Naive thymus-derived CD4-positive, alpha-beta T cell (primary cell): ENCODE measurements at places on chromosomes 1 and 21.

DNA sequence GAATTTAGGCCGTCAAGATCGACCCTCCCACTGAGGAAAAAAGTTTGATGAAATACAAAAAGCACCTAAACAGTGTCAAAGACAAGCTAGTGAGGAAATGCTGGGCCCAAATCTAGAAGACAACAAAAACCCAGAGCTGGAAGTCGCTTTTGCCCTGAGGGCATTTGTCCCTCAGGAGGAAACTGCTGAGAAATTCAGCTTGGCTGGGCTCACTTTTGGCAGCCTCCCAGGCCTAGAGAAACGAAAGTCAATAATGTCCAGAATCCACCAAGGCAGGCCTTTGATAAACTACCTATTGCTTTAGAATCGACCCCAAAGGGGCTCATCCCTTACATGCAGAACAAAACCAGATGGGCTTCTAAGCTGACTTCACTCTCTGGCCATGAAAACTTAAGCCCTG lies 38.9 kb downstream of the SYT2 start:
- no peak for DNase-seq

DNA sequence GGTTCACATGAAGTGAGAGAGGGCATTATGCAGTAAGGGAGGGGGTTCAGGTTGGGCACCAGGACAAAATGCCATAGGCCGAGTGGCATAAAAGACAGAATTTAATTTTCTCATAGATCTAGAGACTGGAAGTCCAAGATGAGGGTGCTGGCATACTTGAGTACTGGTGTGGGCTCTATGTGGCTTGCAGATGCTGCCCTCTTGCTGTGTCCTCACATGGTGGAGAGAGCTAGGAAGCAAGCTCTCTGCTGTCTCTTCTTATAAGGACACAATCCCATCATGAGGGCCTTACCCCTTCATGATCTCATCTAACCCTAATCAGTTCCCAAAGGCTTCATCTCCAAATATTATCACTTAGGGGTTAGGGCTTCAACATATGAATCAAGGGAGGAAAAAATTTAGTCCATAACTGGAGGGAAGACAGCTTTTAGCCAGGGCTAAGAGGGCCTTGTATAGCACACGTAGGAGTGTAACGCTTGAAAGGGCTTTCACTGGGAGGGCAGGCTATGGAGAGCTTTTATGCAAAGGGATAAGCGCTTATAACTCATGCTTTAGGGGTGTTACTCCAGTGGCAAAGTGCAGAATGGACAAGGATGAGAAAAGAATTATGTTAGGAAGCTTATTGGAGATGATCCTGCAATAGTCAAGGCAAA lies 64.5 kb downstream of the PLPPR5 start:
- no peak for DNase-seq

GRCh38 chr1:170460001-170460400 lies 72.0 kb upstream of the GORAB start:
- DNase-seq = no peak

DNA sequence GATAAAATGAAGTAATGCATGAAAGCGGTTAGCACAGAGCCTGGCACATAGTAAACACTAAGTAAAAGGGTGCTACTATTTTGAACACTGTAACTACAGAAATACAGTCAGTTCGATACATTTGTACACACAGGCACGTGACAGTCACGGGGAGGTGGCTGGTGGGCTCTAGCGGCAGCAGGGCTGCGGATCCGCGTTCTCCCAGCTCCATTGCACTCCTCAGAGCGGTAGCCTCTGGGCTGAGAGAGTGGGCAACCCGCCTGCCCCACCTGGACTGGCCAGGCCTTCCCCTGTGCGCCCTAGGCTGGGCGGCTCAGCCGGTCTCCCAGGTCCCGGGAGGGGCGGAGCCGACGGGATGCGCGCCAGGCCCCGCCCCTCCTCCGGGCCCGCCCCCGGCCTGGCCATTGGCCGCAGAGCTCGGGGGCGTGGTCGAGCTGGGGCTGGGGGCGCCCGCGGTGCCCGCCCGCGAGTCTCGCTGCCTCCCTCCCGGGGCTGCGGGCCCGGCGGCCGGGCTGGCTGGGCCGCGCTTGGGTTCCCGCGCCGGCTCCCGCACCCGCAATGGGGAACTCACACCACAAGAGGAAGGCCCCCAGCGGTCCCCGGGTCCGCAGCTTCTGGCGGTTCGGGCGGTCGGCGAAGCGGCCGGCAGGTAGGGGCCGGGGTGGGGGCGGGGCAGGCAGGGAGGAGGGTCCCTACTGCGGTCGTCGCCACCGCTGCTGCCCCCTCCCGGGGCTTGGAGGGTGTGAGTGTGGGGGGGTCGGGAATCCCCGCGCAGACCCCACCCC lies 51.2 kb upstream of the SYNC start:
- peak; percentile 81 for DNase-seq

- DNase-seq = no peak
These were observed 21.3 kb downstream of the ALPL start for GRCh38 chr1:21530368-21531016.

DNA sequence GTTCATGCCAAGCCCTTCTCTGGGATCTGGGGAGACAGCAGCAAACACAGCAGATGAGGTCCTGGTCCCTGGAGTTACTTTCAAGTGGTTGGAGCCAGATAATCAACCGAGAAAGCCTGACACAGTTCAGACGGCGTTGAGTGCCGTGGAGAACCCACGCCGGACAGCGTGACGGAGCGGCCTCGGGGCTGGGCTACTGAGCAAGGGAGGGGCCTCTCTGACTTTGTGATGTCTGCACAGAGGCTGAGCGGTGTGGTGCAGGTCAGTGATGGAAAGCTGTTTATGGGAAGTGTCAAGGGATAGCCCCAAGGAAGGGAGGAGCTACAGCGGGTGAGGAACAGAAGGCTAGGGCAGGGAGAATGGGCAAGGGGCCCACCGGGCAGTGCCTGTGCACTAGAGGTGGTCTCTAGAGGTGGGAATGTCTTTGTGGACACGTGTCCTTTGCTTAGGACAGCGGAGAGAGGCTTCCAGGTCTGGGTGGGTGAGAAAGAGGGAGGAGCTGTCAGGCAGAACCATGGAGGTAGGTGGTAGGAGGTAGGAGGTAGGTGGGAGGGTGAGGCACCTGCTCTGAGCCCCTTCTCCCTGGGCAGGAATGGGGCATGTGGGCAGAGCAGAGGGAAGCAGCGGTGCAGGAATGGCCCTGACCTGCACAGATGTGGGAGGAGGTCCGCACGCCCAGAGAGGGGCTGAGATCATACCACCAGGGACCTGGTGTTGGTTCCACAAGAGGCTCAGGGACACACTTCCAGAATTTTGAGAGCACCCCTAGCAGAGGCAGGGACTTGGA lies 62.8 kb downstream of the RUNX3 start:
- DNase-seq = no peak

GRCh38 chr1:2282556-2283270 lies 54.6 kb downstream of the SKI start:
- no peak for DNase-seq

DNA sequence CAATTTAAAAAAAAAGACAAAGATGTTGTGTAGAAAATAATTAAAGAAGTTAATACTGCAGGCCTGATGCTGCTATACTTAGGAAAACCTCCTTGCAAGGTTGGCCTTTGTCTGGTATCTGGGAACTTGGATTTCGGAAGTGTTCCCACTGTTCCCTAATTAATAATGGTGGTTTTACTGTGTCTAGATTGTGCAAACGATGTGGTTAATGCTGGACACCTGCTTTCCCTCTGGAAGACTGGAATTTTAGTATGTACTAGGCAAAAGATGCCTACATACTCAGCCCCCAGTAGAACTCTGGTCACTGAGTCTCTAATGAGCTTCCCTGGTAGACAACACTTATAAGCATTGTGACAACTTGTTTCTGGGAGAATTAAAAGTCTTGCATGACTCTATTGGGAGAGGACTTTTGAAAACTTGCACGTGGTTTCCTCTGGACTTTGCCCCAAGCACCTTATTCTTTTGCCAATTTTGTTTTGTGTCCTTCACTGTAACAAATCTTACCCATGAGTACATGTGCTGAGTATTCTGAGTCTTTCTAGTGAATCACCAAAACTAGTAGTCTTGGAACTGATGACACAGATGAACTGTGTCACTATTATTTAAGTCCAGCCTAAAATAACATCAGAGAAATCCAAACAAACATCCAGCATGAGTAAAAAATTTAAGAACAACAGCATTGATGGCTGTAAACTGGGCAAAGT lies 40.4 kb downstream of the LIN9 start:
- no peak for DNase-seq

DNA sequence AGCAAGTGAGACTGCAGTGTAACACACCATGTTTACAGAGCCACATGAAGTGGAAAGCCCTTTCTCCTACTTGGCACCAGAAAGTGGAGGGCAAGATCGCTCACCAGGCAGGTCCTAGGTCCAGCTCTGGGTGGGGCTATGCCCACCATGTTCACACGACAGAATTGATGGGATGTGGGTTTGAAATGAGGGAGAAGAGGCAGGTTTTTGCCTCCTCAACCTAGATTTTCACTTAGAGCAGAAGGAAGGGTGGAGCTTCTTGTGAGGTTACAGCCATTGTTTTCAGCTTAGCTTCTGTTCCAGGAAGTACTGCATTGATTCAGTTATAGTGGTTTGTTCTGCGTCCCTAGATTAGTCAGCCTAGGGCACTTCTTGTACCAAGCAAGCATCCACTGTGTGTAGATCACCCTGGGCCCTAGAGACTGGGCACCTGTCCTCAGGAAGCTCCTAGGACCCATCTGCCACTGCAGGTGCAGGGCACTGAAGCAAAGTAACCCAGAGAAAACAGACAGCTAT lies 2.3 kb downstream of the CD53 start:
- peak; percentile 58 for DNase-seq

- no peak for DNase-seq
These were observed 140.9 kb upstream of the ARHGEF16 start for GRCh38 chr1:3313576-3313950.

GRCh38 chr21:34779860-34780259 lies 111.1 kb downstream of the CLIC6 start:
- DNase-seq = no peak

DNA sequence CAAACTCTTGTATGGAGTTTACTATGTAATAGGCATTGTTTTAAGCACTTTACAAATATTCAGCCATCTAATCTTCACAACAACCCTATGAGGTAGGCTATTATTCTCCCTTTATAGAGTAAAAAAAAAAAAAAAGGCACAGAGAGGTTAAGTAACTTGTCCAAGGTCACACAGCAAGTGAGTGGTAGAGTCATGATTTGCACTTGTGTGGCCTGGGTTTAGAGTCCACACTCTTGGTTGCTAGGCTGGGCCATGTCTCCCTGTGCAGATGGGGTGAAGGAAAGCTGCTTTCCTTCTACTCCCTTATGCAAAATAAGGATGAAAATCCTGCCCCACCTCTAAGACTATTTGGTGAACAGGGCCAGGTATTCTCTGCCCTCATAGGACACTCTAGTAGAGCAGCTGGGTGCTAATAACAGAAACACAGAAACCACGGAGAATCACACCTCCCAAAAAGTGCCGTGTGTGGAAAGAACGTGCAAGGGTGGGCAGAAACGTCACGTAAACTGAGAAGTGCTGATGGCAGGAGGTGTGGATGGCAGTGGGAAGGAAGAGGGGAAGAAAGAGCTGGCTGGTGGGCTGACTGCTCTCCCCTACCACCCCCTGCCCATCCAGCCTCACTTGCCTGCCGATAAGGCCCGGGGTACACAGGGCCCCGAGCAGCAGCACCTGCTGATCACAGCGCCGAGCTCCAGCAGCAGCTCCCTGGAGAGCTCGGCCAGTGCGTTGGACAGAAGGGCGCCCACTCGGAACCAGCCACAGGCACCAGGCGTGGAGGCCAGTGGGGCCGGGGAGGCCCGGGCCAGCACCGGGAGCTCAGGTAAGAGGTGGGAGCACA lies 28.3 kb upstream of the VPS13D start:
- DNase-seq = no peak

GRCh38 chr1:101437800-101438199 lies 201.0 kb downstream of the S1PR1 start:
- DNase-seq = no peak

DNA sequence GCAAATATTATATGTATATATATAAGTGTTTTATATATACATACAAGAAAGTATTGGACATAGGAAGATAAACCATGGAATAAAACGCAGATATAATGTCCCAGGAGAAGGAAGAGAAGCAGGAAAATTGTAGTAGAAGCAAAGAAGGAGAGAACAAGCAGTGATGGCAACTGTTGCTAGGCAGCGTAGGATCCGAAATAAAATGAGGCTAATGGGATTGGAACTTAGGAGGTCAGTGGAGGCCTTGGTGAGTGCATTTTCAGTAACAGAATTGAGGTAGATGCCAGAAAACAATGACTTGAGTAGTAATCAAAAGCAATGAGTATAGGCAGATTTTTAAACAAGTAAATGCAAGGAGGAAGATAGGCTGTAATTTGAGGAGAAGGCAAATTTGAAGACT lies 265.8 kb downstream of the LRRC7 start:
- DNase-seq = no peak

DNA sequence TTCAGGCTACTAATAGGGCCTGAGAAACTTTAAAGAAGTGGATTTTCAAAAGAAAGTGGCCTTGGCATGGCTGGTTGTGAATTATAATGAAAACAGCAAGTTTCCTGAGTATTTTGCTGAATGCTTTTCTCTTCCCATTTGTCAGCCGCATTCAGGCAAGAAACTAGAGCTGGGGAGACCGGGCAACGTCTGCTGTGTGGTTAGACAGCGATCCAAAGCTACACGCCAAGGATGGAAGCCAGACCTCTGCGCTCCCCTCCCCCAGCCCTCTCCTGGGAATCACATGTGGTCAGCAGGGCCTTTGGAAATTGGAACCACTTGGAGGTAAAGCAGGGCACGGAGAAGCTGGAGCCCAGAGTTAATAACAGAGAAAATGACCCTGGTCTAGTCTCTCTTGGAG lies 114.1 kb upstream of the CD34 start:
- no peak for DNase-seq

DNA sequence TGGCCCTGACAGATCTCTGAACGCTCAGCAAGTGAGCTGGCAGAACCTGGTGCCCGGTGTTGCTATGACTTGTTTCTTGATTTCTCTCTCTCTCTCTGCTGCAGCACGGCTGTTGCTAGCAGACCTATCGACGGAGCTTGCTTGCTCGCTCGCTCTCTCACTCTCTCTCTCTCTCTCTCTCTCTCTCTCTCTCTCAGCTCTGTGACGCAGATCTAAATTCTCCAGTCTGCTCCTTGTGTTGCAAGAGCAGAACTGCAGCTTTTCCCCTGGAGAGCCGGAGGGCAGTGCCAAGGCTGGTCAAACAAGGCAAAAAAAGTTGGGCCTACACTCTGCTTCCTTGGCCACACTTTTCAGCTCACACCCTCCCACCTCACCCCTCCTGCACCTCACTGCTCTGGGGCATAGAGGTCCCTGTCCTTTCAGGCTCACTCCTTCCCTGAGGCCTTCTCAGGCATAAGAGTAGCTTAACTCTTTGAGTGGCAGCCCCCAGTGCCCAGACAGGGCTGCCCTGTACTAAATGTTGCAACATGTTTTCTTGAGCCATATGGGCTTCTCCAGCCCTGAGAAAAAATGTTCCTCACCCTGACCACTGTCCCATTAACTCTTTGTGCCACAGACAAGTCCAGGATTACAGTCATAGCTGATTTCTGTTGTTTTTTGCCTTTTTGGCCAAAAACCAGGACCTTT lies 72.2 kb downstream of the CD46 start:
- peak; percentile 94 for DNase-seq

- DNase-seq = no peak
These were observed 13.5 kb upstream of the TNFRSF1B start for GRCh38 chr1:12153181-12153785.
